Dermis blood vessel endothelial cell (primary cell): ENCODE measurements at places on chromosomes 3 and 15.

- DNase-seq = no peak
Measured at GRCh38 chr15:27196691-27197090, 225.7 kb downstream of the GABRG3 start.

- DNase-seq = no peak
Measured at GRCh38 chr3:25169151-25169550, 258.9 kb upstream of the RARB start.

- no peak for DNase-seq
Measured at GRCh38 chr3:20669675-20670074, 483.7 kb upstream of the SGO1 start.

- DNase-seq = no peak
Measured at GRCh38 chr3:136464502-136464901, 214.4 kb downstream of the PCCB start.

GRCh38 chr3:60330107-60330506 is 921.1 kb downstream of the FHIT start:
- no peak for DNase-seq

DNA sequence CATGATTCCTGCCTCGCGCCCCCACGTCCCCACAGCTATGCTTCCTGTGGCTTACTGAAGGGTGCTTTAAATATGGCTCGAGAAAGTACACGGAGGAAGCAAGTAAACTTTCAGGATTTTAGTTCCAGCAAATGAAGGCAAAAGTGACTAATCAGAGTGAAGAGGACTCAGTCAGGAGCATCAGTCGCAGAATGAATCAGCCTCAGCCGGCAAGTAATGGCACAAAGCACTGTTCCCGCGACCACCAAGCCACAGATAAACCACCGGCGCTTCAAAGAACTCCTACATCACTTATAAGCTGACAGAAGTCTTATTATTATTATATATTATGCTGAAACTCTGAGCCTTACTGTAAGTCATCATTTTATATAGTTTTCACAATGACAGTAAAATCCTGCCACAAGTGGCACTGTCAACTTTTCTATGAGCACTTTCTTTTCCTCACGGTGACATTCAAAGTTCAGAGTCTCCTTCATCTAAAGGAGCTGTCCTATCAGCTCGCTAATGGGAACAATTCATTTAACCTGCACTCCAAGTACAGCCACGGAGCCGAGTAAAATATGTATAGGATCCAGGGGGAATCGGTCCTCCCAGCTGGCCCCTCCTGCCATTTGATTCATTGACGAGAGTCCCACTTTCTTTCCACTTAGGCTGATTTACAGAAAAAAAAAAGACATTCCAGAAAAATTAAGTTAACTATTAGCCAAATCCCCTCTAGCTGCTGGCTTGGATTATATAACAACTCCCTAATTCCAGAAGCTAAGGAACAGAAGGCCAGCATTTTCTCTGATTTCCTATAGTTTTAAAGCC is 217.0 kb upstream of the ICE2 start:
- no peak for DNase-seq
